ENCODE measurements at places on chromosomes 16 and 17.

GRCh38 chr16:69745232-69745612 is 9.5 kb downstream of the NOB1 start:
- DNase-seq, result no peak

DNA sequence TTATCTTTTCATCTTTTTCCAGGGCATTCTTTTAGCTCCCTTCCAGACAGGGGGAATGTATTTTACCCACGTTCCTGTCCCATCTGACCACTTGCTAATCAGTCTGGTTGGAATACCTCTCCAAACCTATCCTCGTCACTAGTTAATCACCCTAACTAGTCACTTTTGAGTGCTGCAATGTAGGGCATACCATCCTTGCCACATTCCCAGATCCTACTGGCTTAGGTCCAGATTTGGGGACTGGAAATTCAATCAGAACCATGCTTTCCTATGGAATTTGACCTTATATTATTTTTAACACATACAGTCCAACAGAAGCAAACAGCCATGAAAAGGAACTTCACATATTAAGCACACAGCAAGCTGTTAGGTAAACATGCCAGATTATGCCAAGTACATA is 29.7 kb downstream of the NACA2 start:
- DNase-seq, result no peak

DNA sequence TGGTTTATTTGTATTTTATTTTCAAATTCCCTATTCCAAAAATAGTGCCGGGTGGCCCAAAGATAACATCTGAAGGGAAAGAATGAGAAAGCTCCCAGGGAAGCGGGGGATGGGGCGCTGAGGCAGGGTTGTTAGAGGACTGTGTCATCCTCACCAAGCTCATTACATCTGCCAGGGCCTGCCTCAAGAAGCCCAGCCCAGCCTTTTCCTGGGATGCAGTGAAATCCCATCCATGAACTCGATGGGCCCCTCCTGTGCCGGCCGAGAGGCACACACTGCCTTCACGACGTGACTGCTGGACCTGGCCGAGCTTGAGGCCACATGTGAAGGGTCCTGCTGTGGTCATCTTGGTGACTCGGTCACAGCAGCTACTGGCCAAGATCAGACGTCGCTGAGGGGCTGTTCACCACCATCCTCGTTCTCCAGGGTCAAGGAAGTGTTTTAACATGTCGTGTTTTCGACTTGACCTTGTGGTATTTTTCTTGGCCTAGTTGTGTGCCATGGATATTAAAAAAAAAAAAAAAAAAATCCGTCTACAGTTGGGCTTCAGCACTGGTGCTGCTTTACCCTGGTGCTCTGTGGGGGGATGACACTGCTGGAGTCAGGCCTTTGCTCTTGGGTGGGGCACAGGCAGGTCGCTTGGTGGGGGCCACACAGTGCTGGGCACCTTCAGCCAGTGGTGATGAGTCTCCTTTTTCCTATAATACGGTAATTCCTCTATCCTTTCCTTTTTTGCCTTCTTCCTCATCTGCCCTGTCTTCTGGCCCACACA is 4.9 kb downstream of the TIMM22 start:
- DNase-seq, result no peak

GRCh38 chr17:40075201-40075941 is 12.6 kb downstream of the THRA start:
- peak; percentile 70 for DNase-seq

DNA sequence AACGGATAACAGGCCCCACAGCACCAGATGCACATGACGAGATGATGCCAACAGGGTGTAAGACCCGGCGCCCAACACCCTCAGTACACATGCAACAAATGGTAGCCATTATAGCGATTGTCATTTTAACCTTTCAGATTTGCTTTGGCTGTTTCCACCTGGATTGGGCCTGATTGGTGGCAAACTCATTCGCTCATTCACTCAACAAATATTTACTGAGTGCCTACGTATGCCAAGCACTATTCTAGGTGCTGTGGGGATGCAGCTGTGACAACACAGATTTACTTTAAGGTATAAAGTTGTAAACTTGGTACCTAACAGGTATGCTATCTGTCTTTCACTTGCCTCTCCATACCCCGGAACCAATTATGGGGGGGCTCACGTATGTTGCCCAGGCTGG is 66.8 kb downstream of the SRCIN1 start:
- DNase-seq, result peak; percentile 93

- no peak for DNase-seq
Measured at GRCh38 chr17:661509-661908, 53.1 kb downstream of the VPS53 start.

DNA sequence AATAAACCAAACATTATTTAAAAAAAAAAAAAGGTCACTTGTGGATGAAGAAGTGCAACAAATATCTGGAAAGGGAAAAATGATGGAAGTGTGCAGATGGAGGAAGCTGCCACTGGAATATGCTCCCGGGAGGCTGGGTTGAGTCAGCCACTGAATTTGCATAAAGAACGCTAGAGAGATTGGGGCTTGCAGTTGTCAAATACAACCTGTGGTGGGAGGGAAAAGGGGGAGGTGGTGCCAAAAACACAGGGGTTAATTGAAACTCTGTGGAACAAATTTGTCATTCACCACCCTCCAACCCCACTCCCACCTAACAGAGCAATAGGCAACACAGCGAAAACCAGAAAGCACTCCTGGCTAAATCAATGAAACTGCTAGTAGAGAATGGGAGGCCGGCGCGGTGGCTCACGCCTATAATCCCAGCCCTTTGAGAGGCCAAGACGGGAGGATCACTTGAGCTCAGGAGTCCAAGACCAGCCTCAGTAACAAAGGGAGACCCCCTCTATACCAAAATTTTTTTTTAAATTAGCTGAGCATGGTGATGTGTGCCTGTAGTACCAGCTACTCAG is 37.6 kb upstream of the RPL38 start:
- DNase-seq, result no peak

DNA sequence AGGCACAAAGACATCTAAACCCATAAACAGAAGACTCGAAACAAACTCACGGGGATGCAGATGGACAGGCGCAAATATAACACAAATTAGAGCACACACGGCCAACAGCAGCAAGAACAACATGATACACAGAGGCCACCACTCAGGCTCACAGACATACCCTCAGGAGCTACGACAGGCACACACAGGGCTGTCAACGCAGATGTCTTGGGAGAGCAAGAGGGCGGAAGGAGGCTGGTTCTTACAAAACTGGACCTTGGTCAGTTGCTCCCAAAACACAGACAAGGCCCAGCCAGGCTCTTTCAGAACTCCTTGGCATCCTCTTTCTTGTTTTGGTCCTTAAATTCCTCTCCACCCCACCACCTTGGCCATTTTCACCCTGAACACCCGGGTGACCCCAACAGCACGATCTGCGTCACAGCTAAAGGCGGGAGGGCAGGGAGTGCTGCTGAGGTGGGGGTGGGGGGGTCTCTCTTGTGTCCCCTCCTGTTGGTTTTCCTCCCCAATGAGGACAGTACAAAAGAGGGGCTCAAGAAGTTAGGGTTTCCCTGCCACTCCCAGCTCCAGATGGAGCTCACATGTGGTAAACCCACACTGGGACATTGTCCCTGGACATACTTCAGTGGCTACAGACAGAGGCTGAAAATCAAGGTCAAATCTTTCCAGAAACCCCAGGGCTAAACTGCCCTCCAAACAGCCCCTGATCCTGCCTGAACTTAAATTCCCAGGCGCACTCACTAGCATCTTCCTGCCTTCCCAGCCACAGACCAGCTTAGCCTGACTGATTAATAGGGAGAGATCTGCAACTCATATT is 221.3 kb downstream of the C16orf78 start:
- DNase-seq, result no peak

- DNase-seq, result no peak
Measured at GRCh38 chr17:20156196-20157000, 147.2 kb downstream of the SPECC1 start.

- no peak for DNase-seq
Measured at GRCh38 chr17:63189082-63189481, 223.0 kb downstream of the TANC2 start.

- DNase-seq, result no peak
Measured at GRCh38 chr16:23181506-23181905, 1.0 kb upstream of the SCNN1G start.

GRCh38 chr17:39563476-39563875 is 44.2 kb downstream of the NEUROD2 start:
- no peak for DNase-seq

DNA sequence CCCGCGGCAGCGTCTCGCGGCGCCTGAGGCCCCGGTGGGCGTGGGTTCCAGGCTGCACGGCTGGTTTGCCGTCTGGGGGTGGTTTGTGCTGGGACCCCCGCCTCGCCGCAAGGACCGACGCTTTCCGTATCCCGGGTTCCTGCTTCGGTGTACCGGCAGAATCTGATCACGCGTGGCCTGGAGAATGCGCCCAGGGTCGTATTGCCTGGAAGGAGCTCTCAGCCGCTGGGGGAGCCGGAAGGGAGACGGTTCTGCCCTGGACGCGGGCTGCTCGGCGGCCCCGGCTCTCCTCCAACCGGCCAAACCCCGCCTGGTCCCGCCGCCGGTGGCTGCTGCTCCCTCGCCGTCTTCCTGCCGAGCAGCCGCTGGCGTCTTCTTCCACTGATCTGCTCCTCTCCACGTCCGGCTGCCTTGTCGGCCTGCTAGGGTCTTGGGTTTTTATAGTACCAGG is 39.8 kb downstream of the ZNF778 start:
- DNase-seq, result no peak

- DNase-seq, result no peak
Measured at GRCh38 chr16:23072084-23072599, 77.1 kb downstream of the USP31 start.

DNA sequence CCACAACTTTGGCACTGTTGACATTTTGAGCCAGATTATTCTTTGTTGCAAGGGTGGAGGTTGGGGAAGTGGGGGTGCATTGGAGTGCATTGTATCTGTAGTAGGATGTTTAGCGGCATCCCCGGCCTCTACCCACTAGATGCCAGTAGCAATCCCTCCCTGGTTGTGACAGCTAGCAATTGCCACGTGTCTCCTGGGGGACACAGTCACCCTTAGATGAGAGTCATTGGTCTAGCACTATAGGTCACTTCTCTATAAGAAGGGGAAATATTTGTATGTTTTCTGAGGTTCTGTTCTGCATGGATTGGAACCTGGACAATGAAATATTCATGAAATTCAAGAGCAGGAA is 32.4 kb downstream of the MSI2 start:
- no peak for DNase-seq

GRCh38 chr16:17076092-17076754 is 394.5 kb downstream of the XYLT1 start:
- DNase-seq, result no peak

GRCh38 chr16:30066761-30067583 is 1.4 kb downstream of the ALDOA start:
- no peak for DNase-seq

- DNase-seq, result no peak
Measured at GRCh38 chr17:8960325-8961140, 5.0 kb downstream of the PIK3R5 start.

- no peak for DNase-seq
Measured at GRCh38 chr16:1890708-1891050, 18.7 kb upstream of the MEIOB start.

DNA sequence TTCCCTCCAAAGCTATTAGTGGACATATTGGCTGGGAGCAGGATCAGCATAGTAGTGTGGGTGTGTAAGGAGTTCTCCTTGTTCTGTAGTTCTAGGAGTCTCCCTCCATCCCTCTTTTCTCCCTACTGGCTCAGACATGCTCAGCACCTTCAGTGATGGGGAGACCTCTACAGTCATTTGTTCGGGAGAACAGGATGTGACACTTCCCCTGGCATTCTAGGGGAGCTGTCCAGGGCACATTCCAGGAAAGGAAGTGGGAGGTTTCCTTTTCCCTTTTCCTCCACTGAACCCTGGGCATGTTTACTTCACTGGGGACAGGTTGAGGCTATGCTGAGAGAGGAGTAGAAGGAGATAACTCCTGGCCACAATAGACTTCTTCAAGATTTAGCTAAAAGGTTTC is 86.5 kb downstream of the MYH13 start:
- no peak for DNase-seq

GRCh38 chr17:51097708-51098446 is 22.8 kb downstream of the SPAG9 start:
- no peak for DNase-seq

- DNase-seq, result no peak
Measured at GRCh38 chr17:75518983-75519537, 2.7 kb downstream of the TSEN54 start.

- no peak for DNase-seq
Measured at GRCh38 chr17:19339341-19339815, 23.1 kb downstream of the B9D1 start.

DNA sequence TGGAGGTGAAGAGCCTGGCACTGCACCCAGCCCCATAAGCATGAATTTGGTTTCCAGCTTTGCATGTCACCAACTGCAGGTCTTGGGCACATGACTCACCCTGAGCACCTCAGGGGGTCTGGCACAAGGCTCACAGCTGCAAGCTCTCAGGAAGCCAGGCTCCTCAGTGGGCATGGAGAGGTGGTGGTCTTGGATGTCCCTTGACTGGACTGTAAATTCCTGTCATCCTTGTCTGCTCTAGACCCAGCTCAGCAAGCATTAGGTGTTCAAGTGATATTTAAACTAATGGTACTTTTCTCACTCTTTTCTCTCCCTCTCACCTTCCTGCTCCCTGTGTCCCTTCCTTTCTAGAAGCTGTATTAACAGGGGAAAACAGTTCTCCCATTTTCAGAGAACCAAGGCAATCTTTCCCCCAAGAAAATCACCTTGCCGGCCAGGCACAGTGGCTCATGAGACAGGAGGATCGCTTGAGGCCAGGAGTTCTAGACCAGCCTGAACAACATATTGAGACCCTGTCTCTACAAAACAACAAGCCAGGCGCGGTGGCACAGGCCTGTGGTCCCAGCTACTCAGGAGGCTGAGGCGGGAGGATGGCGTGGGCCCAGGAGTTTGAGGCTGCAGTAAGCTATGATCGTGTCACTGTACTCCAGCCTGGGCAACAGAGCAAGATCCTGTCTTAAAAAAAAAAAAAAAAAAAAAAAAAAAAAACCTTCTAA is 5.1 kb upstream of the KIFC3 start:
- no peak for DNase-seq

Measured in NCI-H2081 (cell line).